ENCODE measurements at places on chromosomes 13 and 19. TPM values are rescaled to one million over a fixed set of nuclear protein-coding genes. Genes with fewer than 3 reads are reported as not detected.

Gene F7
- total RNA-seq, result not detected

Gene ZNF728
- total RNA-seq, result not detected

Gene SLITRK5
- total RNA-seq, result 5.5 TPM

Gene PPM1N
- 1.6 TPM for total RNA-seq

Gene CGB3
- not detected for total RNA-seq

Gene CYP4F3
- 2.9 TPM for total RNA-seq

Gene ZNF563
- total RNA-seq, result not detected

Gene C19orf73
- total RNA-seq, result 0.59 TPM

Gene SYCN
- total RNA-seq, result not detected

Gene KLK12
- not detected for total RNA-seq

Gene PRRG2
- total RNA-seq, result not detected

Gene TPTE2
- total RNA-seq, result not detected

Gene NPAS1
- 0.30 TPM for total RNA-seq

Gene MYDGF
- 184 TPM for total RNA-seq

Gene FCHO1
- total RNA-seq, result 4.6 TPM

Gene ZIK1
- total RNA-seq, result not detected

Gene PDE4C
- 0.20 TPM for total RNA-seq

Gene TMEM272
- total RNA-seq, result not detected

Gene IZUMO4
- 1.4 TPM for total RNA-seq

Gene IGFL1
- total RNA-seq, result not detected

Gene BST2
- total RNA-seq, result 0.52 TPM

Gene CBARP
- total RNA-seq, result 3.1 TPM

Gene MAST1
- total RNA-seq, result 1.7 TPM

Gene DCT
- not detected for total RNA-seq

Gene SIGLEC8
- not detected for total RNA-seq

Gene CGB5
- total RNA-seq, result not detected

Gene LTBP4
- total RNA-seq, result 29.9 TPM

Gene SIRT2
- 33.0 TPM for total RNA-seq

Gene CALR3
- not detected for total RNA-seq

Gene KLC3
- total RNA-seq, result 1.0 TPM

Gene LRG1
- 0.15 TPM for total RNA-seq

Gene SLITRK1
- total RNA-seq, result not detected

Gene MZF1
- 16.5 TPM for total RNA-seq

Gene INSR
- total RNA-seq, result 3.6 TPM

Gene RPL13A
- 3,992 TPM for total RNA-seq

Gene MYO16
- 0.09 TPM for total RNA-seq

Gene PNMA8C
- total RNA-seq, result not detected

Gene PRR22
- 1.3 TPM for total RNA-seq

Gene PRR19
- total RNA-seq, result not detected

Gene CEACAM20
- total RNA-seq, result not detected

Gene ZNF8
- 6.7 TPM for total RNA-seq

All from NCI-H460 (cell line).